Gastroesophageal sphincter (tissue), 4 donors: ENCODE measurements at places on chromosomes 7 and 10.

DNA sequence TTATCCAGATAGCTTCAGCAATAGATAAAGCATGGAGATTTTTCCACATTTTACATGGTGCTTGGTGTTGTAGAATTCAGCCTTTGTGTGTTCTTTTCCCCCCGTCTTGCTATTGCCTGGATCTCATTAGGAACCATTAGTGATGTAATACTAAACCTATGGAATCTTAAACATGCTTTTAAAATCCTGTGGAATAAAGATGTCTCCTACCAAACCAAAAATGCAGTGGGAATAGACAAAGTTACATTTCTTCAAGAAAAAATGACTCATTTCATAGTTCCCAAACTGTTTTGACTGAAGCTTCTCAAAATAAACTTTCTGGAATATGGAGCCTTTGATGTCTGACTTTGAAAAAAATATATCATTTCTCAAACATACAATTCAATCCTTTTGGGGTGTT lies 44.0 kb downstream of the CALD1 start:
- no peak for ATAC-seq

- ATAC-seq, result no peak
These were observed 69.0 kb upstream of the PRKCQ start for GRCh38 chr10:6648894-6649720.

DNA sequence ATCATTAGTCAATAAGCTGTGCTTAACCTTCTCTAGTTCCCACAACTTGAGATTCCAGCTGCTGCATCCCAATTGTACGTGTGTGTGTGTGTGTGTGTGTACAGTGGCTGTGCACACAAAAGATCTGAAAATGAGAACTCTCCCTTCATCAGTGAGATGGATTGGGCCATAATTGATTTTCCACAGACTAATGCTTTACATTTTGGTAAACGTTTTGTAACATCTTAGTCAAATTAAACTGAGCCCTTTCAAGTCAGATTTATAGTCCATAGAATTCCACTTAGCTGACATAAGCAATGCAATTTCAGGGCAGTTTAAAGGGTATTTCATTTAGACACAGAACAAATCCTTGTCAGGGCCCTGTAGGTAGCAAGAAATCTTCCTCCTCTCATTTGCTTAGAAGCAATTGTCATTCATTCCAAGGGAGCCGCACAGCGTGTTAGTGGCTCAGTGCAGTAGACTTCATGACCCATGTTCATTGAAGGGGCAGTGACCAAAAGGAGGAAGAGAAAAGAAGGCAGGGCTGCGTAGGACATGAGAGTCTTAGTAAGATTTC lies 1123.5 kb upstream of the AUTS2 start:
- no peak for ATAC-seq

DNA sequence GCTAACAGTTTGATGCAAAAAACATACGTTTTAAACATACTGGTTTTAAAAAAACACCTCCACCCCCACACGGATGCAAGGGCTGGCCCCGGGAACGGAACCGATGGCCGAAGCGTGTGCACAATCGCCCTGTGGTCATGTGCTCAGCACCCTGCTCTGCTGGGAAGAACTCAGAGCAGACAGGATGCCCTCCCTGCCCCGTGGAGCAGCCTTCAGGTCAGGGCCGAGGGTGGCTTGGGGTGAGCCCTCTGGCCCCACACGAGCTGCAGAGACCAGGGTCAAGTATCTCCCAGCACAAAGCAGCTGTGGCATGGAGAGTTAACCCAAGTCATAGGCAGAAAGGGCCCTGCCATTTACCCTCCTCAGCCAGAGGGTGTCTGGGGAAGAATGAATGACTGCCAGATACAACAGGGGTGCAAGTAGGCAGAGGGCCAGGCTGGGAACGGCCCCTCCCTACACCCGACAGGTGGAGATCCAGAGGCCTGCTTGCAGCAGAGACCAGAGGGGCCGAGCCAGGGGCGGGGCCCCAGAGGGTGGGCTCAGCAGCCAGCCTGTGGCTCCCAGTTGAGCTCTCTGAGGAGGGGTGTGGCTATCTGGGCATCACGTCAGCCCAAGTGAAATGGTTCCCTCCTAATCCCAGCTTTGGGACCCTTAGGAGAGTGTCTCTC lies 56.8 kb downstream of the ZRANB1 start:
- ATAC-seq, result no peak

DNA sequence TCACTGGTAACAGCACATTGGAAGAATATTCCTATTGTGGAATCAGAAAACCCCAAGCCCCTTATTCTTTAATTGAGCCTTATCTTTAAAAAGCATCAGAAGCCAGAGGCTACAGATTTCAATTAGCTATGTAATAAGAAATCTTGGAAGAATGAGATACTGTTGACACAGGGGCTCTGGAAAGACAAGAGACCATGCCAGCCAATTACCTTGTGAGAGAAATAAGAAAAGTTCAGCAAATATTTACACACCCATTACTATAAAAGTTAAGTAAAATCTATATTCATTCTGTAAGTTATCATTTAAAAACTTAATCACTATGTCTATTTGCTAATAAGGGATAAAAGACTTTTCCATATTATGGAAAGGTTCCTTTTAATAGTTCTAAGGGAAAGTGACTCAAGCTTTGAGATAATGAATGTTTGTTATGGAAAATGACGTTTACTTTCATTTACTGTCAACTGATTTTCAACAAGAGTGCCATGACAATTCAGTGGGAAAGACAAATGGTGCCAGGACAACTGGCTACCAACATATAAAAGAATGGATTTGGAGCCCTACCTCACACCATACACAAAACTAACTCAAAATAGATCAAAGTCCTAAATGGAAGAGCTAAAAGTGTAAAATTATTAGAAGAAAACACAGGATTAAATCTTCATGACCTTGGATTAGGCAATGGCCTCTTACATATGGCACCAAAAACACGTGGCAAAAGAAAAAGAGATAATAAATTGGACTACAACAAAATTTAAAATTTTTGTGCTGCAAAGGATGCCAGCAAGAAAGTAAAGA lies 28.3 kb downstream of the ZFAND2A start:
- no peak for ATAC-seq

DNA sequence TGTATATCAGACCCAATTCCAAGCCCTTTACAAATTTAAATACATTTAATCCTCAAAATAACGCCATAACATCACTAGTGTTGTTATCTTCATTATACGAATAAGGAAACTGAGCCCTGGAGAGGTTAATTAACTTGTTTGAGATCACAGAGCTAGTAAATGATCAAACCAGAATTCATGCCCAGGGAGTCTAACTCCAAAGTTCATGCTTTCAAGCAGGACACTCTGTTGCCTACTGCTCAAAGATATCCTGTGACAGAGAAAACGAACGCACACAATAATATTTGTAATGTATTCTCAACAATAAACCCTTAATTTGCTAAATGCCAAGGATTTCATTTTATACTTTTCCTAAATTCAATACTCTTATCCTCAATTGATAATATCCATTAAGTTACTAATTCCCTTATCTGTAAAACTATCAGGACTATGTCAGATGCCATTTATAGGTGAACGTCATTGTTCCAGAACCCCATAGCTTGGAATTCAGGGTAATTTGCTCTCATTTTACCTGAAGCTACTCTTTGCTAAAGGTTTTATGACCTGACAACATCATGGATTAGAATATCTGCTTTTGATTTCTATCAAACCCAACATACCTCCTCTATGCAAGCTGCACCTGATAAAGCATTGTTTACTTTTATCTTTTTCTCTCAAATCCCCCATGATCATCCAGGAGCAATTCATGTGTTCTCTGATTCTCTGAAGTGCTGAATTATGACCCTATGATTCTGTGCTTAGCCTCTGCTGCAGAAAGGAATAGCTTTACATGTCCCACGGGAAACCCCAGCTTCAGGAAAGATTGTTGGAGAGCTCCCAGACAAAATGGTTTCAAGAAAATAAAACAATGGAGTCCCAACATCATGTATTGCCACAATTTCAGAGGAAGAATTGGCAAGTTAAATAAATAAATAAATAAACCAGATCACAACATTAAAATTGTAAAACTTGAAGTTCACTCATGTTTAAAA lies 150.2 kb upstream of the CDK1 start:
- ATAC-seq, result no peak

GRCh38 chr7:47480576-47481538 lies 101.1 kb downstream of the TNS3 start:
- ATAC-seq, result no peak

DNA sequence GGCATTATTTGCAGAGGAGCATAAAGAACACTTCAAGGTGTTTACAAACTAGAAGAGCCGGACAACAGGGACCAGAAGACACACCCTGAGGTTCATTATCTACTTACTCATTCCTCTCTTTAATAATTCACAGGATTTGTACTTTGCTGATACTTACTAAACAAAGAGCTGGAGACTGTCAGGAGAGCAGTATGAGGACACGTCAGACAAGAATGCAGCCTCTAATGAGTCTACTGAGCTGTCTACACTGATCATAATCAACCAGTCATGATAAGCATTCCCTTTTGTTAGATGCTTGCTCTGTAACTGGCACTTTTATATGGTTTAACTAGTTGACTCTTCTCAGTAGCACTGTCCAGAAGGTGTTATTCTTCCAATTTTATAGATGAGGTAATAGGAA lies 243.3 kb upstream of the CDC14C start:
- ATAC-seq, result no peak

GRCh38 chr10:47380341-47381102 lies 3.6 kb downstream of the ZNF488 start:
- no peak for ATAC-seq

GRCh38 chr10:131569851-131570715 lies 258.6 kb upstream of the TCERG1L start:
- no peak for ATAC-seq

DNA sequence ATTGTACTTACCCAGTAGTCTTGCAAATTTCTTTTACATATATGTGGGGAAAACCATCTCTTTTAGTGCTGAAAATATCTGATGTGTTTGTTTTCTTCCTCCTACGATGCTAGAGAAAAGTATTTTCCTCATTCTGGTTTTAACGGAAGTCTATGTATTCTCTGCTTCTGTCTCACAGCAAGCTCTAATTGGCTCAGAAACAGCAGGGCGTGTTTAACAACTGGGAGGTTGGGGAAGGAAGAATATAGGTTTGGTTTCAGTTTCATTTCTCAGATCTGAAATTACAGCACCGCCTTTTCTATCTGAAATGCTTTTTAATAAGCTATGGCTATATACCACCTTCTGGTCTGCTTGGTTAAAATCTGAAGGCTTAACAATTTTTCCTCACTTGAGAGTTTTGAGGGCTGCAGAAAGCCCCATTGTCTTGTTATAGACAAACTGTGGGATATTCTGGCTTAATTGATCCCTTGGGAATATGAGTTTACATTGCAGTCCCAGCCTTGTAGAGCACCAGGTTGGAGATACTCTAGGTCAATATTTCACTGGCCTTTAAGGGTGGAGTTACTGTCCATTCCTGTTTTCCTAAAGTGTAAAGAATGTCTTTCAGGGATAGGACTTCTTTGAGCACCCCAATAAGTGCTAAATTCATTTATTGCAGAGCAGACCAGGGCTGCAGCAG lies at the start of gene SAMD9:
SAMD9 (minus strand) TSS at position 128 of the 679 bp plus-strand sequence. CDS start 11,882 bp downstream, outside the sequence.
- ATAC-seq, result peak; percentile 79

DNA sequence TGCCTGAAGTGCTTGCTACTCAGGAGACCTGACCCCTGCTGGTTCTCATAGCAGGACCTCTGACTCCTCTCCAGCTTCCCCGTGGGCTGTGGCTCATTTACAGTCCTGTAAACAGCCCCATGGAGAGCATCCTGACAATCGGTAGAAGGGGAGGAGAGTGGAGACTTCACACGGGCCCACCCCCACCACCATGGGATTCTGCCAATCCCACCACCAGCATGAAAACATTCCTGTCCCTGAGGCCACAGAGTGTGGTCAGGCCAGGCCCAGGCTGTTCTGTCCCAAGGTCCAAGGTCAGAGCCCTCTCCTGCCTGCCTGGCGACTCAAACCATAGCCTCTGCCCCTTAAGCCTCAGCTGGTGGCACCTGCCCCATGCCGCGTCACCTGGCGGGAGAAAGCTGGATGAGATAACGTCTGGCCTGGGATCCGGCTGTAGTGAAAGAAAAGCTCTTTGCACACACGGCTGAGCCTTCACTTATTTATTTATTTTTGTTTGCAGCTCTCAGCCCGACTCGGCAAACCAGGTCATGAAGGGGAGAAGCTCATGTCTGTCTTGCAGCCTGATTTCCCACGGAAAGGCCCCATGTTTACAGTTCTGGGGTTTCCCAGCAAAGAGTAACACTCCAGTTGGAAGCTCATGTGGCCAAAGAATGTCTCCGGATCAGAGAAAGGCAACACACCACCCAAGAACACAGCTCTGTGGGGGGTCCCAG lies 293.6 kb upstream of the ZMIZ1 start:
- ATAC-seq, result no peak

- no peak for ATAC-seq
These were observed 163.1 kb upstream of the NPVF start for GRCh38 chr7:25391295-25391861.

GRCh38 chr10:78604721-78605120 lies 464.0 kb upstream of the ZMIZ1 start:
- ATAC-seq, result no peak

DNA sequence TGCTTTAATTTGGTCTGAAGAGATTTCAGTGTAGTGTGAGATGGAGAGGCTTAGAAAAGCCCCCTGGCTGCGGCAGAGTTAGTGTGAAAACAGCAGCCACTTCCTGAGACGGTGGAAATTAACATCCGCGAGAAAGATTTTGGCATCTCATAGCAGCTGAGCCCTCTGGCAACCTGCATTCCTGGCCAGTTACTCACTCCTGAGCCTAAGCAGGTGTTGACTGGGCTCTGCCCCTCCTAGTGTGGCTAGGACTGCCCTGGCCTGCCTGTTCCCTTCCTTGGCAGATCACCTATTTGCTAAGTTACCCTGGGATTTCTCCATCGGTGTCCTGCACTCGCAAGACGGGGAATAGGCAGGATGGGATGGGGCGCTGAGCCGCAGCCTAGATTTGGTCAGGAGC lies 57.6 kb upstream of the LMTK2 start:
- no peak for ATAC-seq

DNA sequence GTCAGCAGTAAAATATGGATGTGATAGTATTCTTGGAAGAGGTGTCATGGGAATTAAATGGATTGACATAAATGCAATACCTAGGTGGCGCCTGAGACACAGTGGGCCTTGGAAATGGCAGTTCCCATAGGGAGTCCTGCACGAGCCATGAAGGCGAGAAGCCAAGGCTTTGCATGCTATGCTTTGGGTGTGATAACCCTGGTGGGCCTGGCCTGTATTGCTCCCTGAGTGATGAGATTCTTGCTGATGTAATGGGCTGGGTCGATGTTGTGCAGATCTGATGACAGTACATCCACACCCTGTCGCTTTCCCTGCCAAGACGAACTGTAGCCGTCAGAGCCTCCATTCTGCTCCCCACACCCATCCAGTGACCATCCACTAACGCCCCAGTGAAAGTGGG lies 46.4 kb downstream of the CREB5 start:
- ATAC-seq, result peak; percentile 74

- ATAC-seq, result peak; percentile 73
These were observed 20.3 kb downstream of the SMURF1 start for GRCh38 chr7:99123571-99124033.

GRCh38 chr7:128215739-128216138 lies 25.3 kb upstream of the LEP start:
- ATAC-seq, result no peak

GRCh38 chr10:52469970-52470705 lies 156.1 kb downstream of the DKK1 start:
- no peak for ATAC-seq

- ATAC-seq, result no peak
These were observed 134.1 kb downstream of the ADCYAP1R1 start for GRCh38 chr7:31186202-31186601.

GRCh38 chr7:142873281-142873784 lies 12.2 kb downstream of the TRPV6 start:
- no peak for ATAC-seq

- ATAC-seq, result no peak
These were observed 16.3 kb downstream of the CDHR3 start for GRCh38 chr7:105979405-105979804.
